Ureter (tissue), 1 donor: ENCODE measurements at places on chromosomes 4 and X. TPM values are rescaled to one million over a fixed set of nuclear protein-coding genes. Genes with fewer than 3 reads are reported as not detected.

Gene SSX3
- total RNA-seq = not detected

Gene BRS3
- total RNA-seq = 0.18 TPM

Gene ADH6
- total RNA-seq = 3.1 TPM

Gene UCP1
- not detected for total RNA-seq

Gene ATP5ME
- total RNA-seq = 317 TPM
